NCI-H1092 (cell line): ENCODE measurements at places on chromosomes 12 and 14.

GRCh38 chr14:91005716-91006115 is 54.7 kb downstream of the RPS6KA5 start:
- DNase-seq: no peak

DNA sequence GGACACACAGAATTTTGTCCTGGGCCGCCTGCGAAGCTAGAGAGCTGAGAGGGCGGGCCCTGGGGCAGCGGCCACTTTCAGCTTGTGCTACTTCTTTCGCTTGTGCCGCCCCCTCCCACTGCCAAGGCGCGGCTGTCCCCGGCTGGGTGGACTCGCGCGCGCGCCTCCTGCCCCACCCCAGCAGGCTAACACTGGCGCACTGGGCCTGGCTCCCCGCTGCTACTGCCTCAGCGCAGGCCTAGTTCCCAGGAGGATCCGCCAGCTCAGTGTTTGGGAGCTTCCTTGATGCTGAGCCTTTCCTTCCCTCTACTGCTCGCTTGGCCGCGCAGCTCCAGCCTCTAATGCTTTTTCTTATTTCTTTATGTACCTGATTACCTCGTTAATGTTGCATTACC is 27.4 kb upstream of the METAP2 start:
- no peak for DNase-seq

- DNase-seq: no peak
Observed at GRCh38 chr12:42407306-42407705, 81.3 kb downstream of the PPHLN1 start.

DNA sequence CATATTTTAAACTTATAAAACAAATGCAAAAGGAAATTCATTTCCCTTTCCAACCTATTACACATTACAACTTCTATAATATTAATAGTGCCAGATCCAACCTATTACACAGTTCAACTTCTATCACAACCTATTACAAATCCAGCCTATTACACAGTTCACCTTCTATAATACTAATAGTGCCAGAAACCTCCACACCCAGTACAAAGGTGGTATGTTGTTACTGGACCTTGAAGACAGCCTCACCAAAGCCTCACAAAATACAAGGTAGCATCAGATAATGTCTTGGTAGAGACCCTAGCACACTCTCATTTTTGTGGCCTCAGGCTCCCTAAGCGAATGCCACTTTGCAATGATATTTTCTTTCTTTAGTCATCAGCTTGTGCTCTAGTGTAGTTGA is 68.7 kb upstream of the PELI2 start:
- DNase-seq: no peak

DNA sequence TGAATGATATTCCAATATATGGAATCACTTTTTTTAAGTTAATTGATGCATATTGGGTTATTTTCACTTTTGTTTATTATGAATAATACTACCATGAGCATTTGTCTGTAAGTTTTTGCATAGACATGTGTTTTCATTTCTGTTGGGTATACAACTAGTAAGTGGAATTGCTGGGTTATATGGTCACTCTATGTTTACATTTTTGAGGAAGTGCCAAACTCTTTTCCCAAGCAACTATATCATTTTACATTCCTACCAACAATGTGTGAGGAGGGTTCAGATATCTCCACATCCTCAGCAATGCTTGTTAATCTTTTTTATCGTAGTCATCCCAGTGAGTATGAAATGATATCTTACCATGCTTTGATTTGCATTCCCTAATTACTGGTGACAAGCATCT is 64.0 kb downstream of the MON2 start:
- DNase-seq: no peak

- DNase-seq: no peak
Observed at GRCh38 chr12:102462386-102462785, 18.0 kb downstream of the IGF1 start.

GRCh38 chr12:103688376-103689063 is 101.4 kb downstream of the STAB2 start:
- no peak for DNase-seq

- DNase-seq: no peak
Observed at GRCh38 chr14:86790408-86791364, 1202.3 kb downstream of the GALC start.

DNA sequence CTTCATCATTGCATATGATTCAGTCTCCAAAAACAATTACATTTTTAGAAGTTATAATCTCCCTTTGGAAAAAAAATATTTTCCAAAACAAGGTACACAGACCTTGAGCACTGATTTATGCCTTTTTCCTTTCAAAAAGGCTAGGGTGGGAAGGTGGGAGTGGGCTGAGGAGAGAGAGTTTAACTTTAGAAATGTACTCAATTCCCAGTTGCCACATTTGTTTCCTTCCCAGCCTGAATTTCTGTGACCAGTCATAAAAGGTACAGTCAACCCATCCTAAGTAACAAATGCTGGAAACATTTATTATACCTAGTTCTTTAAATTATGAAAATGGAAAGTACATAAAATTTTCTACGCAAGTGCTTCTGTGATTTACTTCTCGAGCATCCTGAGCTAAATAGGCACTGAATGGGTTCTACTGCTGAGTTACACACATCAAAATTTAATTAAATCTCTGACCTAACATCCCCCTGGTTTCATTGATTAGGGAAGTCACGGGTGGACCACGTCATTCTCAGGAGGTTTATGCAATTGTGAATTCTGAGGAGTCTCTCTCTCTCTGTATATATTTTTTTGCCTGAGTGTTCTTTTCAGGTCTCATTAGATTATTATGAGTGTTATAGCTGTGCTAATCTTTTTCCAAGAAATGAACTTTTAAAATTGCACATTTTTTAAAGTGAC is 371.8 kb downstream of the BTG1 start:
- no peak for DNase-seq

DNA sequence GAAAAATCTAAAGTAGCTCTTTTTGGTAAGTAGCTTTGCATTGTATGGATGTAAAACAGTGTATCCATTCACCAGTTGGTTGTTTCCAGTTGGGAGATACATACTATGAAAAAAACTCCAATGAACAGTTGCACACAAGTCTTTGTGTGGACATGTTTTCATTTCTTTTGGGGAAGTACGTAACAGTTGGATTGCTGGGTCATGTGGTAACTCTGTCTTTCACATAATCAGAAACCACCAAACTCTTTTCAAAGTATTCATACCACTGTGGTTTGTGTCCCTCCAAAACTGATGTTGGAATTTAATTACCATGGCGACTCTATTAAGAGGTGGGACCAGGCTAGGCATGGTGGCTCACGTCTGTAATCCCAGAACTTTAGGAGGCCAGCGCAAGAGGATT is 58.9 kb upstream of the RESF1 start:
- no peak for DNase-seq

DNA sequence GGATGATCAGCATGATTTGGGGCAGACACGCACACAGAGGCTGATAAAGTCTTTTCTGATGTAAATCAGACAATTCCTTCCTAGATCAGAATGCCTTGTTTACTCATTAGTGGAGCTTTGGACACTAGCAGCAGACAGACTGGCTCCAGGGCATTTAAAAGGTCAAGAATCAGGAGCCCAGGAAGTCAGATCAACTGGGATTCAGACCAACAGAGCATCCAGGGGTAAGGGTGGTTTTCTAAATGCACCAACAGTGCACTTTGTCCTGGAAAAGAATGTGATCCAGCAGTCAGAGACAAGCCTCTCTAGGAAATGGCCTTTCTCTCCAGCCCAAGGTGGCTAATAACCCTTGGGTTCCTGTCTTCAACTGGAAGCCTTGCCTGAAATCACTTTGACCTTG is 405.3 kb downstream of the MED13L start:
- no peak for DNase-seq

- no peak for DNase-seq
Observed at GRCh38 chr12:6751767-6752166, 1.2 kb downstream of the MLF2 start.

DNA sequence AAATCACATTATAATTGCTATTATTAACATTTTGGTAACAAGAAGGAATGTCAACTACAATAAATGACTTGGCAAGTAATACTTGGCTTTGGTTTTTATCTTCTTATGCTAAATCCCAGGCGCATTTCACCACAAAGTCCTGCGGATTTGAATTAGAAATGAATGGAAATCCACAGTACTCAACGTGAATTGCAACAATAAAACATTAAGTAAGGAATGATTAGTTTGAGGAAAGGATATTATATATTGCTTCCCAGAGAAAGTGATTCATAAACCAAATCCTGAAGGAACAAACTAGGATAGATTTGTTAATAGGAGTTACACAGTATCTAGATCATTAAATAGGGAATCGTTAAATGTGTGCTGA is 1089.7 kb downstream of the TRHDE start:
- DNase-seq: no peak

- DNase-seq: peak; percentile 28
Observed at GRCh38 chr12:15276088-15276698, 46.1 kb upstream of the PTPRO start.
